Activated naive CD4-positive, alpha-beta T cell treated with anti-CD3 and anti-CD28 coated beads, Interleukin-2, amount 10 ng/mL, durations not matched to agents 5 hours and 36 hours (primary cell): ENCODE measurements at places on chromosomes 16 and 17. TPM values are rescaled to one million over a fixed set of nuclear protein-coding genes. Genes with fewer than 3 reads are reported as not detected.

Gene C16orf96
- total RNA-seq: 0.25 TPM

Gene PDK2
- 25.7 TPM for total RNA-seq

Gene TOM1L1
- not detected for total RNA-seq

Gene RANGRF
- total RNA-seq: 41.6 TPM

Gene TNFSF12
- total RNA-seq: 103 TPM

Gene PNMT
- not detected for total RNA-seq

Gene MRPL58
- 37.0 TPM for total RNA-seq

Gene LYRM9
- total RNA-seq: 4.8 TPM

Gene ATP2A1
- 1.2 TPM for total RNA-seq

Gene BLTP2
- total RNA-seq: 115 TPM

Gene ZNF205
- not detected for total RNA-seq

Gene HBA2
- not detected for total RNA-seq

Gene GOT2
- 65.4 TPM for total RNA-seq

Gene RHBDL1
- 1.6 TPM for total RNA-seq

Gene SEPTIN12
- not detected for total RNA-seq

Gene C16orf54
- 114 TPM for total RNA-seq

Gene KRT20
- total RNA-seq: not detected

Gene CMTM2
- total RNA-seq: 0.36 TPM

Gene CCL13
- not detected for total RNA-seq

Gene KCTD11
- 7.1 TPM for total RNA-seq

Gene EME1
- 13.2 TPM for total RNA-seq

Gene YBX2
- total RNA-seq: 0.67 TPM

Gene SRR
- total RNA-seq: 13.9 TPM

Gene ADAM11
- 0.33 TPM for total RNA-seq

Gene SCIMP
- total RNA-seq: not detected

Gene SSH2
- 76.9 TPM for total RNA-seq

Gene TBX4
- total RNA-seq: not detected

Gene IL21R
- 44.7 TPM for total RNA-seq

Gene TVP23A
- total RNA-seq: not detected

Gene LCAT
- 14.6 TPM for total RNA-seq

Gene DNAAF1
- not detected for total RNA-seq

Gene DNAH2
- not detected for total RNA-seq

Gene MEOX1
- total RNA-seq: 16.2 TPM

Gene TPSAB1
- not detected for total RNA-seq

Gene EVPLL
- total RNA-seq: not detected

Gene TBC1D3
- total RNA-seq: not detected

Gene SLFN13
- 69.4 TPM for total RNA-seq

Gene AANAT
- total RNA-seq: not detected

Gene ODAD4
- total RNA-seq: 1.4 TPM

Gene CSH2
- not detected for total RNA-seq

Gene MMP28
- 0.43 TPM for total RNA-seq

Gene GAS2L2
- total RNA-seq: not detected

Gene GNAO1
- 1.5 TPM for total RNA-seq

Gene ANKFN1
- not detected for total RNA-seq

Gene HOXB6
- not detected for total RNA-seq

Gene FGF11
- total RNA-seq: 21.6 TPM

Gene OTOP2
- total RNA-seq: not detected

Gene KRTAP9-7
- total RNA-seq: not detected

Gene DHX58
- total RNA-seq: 30.3 TPM

Gene EFTUD2
- 103 TPM for total RNA-seq

Gene GPRC5C
- 0.96 TPM for total RNA-seq

Gene PRSS22
- not detected for total RNA-seq

Gene USP43
- 0.10 TPM for total RNA-seq

Gene C16orf86
- 6.1 TPM for total RNA-seq

Gene CCL7
- not detected for total RNA-seq

Gene NXN
- total RNA-seq: 0.36 TPM

Gene ADAD2
- not detected for total RNA-seq

Gene DNAH9
- not detected for total RNA-seq

Gene KCNG4
- not detected for total RNA-seq
